Stimulated activated CD8-positive, alpha-beta memory T cell treated with anti-CD3 and anti-CD28 coated beads, Interleukin-4, amount 100 ng/mL, for 1 hour (primary cell): ENCODE measurements at places on chromosomes 13 and 19.

GRCh38 chr19:48872884-48873475 is 759 bp downstream of the PPP1R15A start:
- no peak for DNase-seq

- no peak for DNase-seq
These were observed 365.6 kb upstream of the SLC10A2 start for GRCh38 chr13:103431856-103432255.

- DNase-seq, result no peak
These were observed 52.6 kb downstream of the MAP4K1 start for GRCh38 chr19:38564981-38565690.

DNA sequence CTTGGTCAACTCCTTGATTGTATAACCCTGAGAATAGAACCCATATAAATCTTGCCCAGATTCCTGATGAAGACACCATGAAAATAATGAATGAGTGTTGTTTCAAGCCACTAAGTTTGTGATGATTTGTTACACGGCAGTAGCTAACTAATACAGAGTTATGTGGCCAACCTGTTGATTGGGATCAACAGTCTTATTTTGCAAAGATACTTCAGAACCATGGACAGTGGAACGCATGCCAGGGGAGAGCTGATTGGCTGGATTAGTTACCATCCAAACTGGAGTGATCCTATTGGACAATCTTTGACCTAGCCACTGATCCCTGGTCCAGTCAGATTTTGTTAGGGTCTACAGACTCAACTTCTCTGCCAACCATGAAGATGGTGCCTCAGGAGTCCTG is 26.6 kb downstream of the CD70 start:
- DNase-seq, result no peak

DNA sequence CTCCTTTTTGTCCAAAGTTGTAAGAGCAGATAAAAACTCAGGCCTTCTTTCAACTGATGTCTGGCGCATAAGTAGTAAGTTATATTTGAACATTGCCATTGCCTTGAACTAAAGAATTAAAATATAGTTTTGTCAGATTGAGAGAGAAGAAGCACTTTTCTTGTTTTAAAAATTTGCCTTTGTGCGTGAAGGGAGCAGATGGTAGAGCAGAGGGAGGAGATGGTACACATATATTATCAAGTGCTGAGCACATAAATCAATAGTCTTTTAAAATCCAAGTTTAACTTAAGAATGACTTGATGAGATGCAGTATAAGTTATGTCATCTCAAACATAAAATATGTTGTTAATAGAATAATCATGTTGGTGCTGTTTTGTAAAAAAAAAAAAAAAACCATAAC is 504.6 kb upstream of the KLHL1 start:
- DNase-seq, result no peak
